H4 (cell line): ENCODE measurements at places on chromosomes 12 and 14.

GRCh38 chr14:61927060-61927459 is 164.8 kb downstream of the SNAPC1 start:
- DNase-seq, result peak; percentile 36

- DNase-seq, result no peak
These were observed 476.4 kb upstream of the LRFN5 start for GRCh38 chr14:41130274-41130673.

GRCh38 chr14:74515891-74516412 is 22.4 kb downstream of the ISCA2 start:
- no peak for DNase-seq

DNA sequence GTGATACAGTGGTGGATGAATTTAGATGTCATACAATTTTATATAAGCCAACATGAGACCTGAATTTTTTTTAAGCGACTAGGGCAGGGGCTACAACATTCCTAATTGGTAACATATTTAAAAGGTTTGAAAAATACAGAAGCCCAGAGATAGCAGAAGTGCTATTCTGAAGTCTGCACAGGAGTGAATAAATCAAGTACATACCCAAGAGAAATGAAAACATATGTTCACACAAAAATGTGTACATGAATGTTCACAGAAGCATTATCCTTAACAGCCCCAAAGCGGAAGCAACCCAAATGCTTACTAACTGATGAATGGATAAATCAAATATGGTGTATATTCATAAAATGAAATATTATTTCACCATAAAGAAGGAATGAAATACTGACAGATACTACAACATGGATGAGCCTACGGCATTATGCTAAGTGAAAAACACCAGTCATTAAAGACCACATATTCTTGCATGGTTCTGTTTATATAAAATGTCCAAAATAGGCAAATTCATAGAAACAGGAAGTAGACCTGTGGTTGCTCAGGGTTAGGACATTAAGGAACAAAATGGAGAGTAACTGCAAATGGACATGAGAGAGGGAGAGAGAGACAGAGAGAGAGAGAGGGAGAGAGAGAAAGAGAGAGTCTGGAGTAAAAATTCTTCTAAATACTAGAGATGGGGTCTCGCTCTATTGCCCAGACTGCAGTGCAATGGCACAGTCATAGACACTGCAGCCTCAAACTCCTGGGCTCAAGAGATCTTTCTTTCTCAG is 28.0 kb upstream of the GXYLT1 start:
- no peak for DNase-seq

GRCh38 chr12:69131077-69131476 is 108.3 kb upstream of the CPSF6 start:
- no peak for DNase-seq

GRCh38 chr14:63438065-63438757 is 105.0 kb downstream of the PPP2R5E start:
- peak; percentile 73 for DNase-seq

GRCh38 chr12:103373088-103373523 is 122.7 kb downstream of the C12orf42 start:
- DNase-seq, result no peak

- DNase-seq, result no peak
These were observed 10.0 kb downstream of the HIP1R start for GRCh38 chr12:122845041-122845864.

DNA sequence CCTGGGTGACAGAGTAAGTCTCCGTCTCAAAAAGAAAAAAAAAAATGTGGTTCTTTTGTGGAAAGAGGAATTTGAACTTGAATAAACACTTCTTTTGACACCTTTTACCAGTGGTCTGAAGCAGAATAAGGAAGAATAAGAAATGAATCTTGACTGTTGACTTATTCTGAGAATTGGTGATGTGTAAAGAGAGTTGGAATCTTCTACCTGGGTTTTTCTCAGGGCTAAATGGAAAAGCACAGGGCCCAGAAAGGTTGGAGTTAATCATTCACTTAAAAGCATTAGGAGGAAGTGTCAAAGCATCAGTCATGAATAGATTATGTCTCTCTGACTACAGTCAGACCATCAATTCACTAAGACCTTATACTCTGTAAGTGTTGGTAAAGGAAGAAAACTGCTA is 13.9 kb downstream of the PNMA1 start:
- no peak for DNase-seq

- DNase-seq, result no peak
These were observed 21.1 kb upstream of the GALNT16 start for GRCh38 chr14:69238883-69239282.

- DNase-seq, result peak; percentile 47
These were observed 216.3 kb upstream of the FLRT2 start for GRCh38 chr14:85313560-85314207.

DNA sequence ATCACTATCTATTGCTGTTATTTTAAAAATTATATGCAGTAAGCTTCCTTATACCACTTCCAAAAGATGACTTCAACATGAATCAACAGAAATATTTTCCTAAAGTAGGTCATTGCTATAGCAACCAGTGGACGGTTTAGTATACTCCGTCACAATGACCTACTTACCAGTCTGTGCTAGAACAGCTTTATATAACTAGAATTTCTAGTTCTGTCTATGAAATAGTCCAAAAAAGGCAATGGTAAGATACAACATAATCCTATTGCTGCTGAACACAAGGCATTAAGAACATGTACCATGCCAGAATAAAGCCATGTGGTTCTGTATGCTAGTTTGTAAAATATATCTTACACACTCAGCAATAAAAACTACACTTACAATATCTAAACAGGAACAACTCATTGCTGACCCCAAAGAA is 40.7 kb upstream of the MTERF2 start:
- DNase-seq, result peak; percentile 60

DNA sequence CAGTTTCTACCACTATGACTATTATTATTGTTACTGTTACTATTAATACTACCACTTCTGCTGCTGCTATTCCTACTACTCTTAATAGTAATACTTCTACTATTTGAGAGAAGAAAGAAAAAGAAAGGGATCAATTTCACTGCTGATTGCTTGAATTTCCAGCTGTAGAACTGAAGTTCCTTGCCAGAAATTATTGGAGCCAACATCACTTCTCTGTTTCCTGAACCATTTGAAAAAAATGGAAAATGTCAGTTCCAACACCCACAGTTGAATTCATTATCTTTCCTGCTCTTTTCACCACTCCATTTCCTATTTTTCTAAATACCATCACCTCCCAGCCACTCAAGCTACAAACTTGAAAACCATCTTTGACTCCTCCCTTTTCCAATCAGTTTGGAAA is 54.1 kb upstream of the PIK3C2G start:
- DNase-seq, result no peak

- no peak for DNase-seq
These were observed 514.6 kb downstream of the MED13L start for GRCh38 chr12:115762936-115763335.

- peak; percentile 32 for DNase-seq
These were observed 234.9 kb downstream of the FLRT2 start for GRCh38 chr14:85764822-85765221.

- no peak for DNase-seq
These were observed 53.6 kb downstream of the ARL6IP4 start for GRCh38 chr12:123034022-123034541.

DNA sequence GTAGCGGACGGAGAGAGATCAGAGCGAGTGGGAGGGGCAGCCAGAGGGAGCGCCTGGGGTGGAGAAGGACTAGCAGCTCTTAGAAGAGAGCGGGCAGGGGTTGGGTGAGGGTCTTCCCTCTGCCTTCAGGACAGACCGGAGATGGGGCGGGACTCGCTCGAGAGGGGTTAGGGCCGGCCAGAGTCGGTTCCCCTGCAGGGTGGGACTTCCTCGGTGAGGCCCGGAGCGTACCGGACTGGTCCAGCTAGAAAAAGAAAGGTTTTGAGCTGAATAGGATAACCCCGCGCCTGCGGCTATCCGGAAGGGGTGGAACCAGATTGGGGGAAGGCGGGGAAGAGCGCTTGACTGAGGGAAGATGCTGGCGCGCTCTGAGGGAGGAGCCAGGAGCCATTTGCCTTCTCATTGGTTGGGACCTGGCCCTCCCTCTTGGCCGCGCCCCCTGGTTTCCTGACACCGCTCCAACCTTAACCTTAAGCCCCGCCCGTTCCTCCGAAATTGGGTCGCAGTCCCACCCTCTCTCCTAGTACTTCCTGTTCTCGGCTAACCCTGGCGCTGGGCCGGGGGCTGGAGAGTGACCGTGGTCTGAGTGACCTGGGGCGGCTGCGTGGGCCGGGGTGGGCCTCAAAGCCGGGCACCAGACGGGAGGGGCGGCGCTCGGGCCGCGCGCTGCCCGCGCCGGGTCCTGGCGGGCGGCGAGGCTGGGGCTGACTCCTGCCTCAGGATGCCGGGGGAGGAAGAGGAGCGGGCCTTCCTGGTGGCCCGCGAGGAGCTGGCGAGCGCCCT is at the start of gene RNF31:
TSS of gene RNF31 (plus strand) at position 521 of the 783 bp plus-strand sequence. CDS start at position 722, 201 bp downstream.
- peak; percentile 98 for DNase-seq

- no peak for DNase-seq
These were observed 11.7 kb upstream of the OASL start for GRCh38 chr12:121050725-121051124.

DNA sequence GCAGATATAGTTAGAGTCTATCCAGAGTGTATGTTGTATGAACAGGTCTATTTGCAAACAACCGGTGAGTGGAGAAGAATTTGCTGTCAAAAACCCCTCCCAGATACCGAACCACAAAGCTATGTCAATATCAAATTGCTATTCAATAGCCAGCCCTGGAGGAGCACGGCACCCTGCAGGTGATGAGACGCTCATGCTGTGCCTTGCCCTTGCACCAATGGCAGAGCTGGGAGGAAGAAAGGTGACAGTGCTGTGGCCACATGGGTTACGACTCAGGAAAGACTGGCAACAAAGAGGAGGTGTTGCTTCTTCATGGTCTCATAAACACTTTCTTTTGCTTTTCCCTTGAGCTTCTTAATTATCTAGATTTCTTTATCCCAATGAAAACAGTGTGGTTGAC is 55.7 kb downstream of the PAX9 start:
- no peak for DNase-seq

DNA sequence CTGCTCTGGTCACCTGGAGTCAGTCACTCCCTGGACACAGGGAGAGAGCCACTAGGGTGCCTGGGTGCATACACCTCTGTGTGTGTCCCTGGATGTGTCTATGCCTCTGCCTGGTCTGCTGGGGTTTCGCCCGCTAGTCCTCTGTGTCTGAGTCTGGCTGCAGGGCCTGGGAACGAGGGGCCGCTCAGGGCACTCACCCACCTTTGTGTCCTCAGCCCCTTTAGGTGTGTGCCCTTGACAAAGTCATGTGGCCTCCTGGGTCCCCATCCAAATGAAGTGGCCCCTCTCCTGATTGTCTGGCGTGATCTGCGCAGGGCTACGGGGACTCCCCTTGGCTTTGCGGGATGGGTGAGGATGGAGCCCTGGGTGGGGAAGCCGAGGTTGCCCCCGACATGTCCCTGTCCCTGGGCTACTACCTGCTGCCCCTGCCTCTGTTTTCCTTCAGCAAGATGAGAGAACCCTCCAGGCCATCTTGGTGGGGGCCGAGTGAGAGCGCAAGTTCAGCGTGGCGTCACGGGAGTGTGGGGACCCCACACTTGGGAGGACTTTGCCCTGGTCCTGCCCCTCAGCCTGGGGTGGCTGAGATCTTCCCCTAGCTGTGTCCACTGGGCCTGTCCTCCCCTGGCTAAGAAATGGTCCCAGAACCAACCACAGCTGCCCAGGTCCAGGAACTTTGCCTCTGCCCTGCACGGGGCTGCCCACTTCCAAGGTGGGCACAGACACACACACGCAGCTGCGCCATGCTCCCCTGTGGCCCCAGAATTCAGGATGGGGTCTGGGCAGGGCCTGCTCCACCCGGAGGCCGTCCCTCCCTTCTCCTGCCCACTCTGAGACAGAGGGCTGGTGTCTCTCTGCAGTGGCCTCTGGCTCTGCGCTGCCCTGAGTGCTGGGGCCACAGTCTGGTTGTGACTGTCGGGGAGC is 2.7 kb upstream of the AHNAK2 start:
- DNase-seq, result no peak

GRCh38 chr12:3205742-3206519 is 128.8 kb downstream of the TSPAN9 start:
- DNase-seq, result no peak

GRCh38 chr12:45419317-45419814 is 203.5 kb downstream of the ANO6 start:
- DNase-seq, result no peak
